ENCODE measurements at places on chromosomes 1 and 21.

GRCh38 chr1:231643071-231643934 is 16.7 kb downstream of the DISC1 start:
- DNase-seq = no peak

GRCh38 chr1:206510371-206510770 is 3.0 kb downstream of the RASSF5 start:
- no peak for DNase-seq

DNA sequence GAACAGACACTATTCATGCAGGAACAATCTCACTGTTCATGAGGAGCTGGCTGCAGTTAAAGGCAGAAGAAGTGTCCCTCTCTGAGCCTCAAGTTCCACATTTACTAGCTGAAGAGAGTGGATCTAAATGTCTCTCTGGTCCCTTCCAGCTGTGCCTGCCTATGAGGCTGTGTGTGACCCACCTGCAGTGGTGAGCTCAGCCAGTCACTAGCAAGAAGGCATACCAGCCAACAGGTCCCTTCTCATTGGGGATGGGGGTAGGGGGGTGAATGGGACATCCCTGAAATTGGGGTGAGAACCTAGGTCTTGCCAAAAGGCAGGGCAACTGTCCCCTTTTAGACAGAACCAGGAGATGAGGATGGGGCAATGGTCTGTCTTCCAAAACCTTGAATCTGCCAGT is 13.6 kb downstream of the RD3 start:
- no peak for DNase-seq

DNA sequence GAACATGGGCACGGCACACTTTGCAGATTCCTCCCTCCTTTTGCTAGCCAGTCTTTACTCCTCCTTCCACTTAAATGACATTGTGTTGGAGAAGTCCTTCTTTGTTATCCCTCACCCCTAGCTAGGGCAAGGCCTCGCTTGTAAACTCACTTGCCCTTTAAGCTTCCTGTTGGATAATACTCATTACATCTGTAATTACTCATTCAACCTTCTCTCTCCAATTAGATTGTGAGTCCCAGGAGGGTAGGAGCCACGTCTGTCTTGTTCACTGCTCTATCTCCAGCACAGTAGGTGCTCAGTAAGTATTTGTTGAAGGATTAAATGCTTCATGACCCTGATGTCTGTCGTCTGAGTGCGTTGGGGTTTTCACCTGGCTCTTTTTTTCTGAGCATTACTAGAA is 98.7 kb upstream of the USP24 start:
- DNase-seq = no peak

GRCh38 chr1:30638811-30639210 is 84.6 kb downstream of the MATN1 start:
- no peak for DNase-seq

DNA sequence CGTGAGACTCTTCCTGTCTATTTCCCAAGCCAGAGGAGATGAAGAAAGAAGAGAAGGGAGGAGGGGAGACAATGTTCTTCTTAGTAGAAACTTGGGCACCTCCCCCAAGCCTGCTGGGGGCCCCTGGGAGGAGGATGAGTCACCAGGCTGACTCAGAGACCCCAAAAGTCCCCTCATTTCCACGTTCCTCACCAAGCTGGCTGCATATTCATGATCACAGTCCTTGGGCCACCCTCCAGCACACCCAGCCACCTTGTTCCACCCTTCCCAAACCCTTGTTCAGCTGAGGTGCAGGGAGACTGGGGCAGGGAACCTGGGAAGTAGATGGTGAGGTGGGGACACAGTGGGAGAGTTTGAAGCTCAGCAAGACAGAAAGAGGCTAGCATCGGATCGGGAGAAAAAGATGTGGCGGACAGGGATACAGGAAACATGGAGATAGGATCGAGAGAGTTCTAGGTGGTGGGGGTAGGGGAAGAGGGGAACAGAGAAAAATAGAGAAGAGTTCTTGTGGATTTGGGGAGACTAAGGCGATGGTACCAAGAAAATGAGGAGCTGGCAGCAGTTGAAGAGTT is 712 bp downstream of the RAB13 start:
- no peak for DNase-seq

- no peak for DNase-seq
These were observed 11.9 kb upstream of the TCP10L start for GRCh38 chr21:32597205-32597604.

Measured in GM18507 (cell line).